Caco-2 (cell line): ENCODE measurements at places on chromosomes 5 and 9. TPM values are rescaled to one million over a fixed set of nuclear protein-coding genes. Genes with fewer than 3 reads are reported as not detected.

Gene SH3PXD2B
- 11.5 and 12.9 TPM in 2 replicates for total RNA-seq

Gene GADD45G
- 3.7 and 5.4 TPM in 2 replicates for total RNA-seq

Gene NUTM2G
- not detected in 2 replicates for total RNA-seq

Gene IFNA21
- not detected in 2 replicates for total RNA-seq

Gene CCNH
- 39.4 and 39.6 TPM in 2 replicates for total RNA-seq

Gene PTGDS
- not detected in 2 replicates for total RNA-seq

Gene NME5
- total RNA-seq = not detected in 2 replicates

Gene VAV2
- 51.8 and 55.3 TPM in 2 replicates for total RNA-seq

Gene HSPB3
- total RNA-seq = 0.54 TPM in 1 of 2 replicates, not detected in the other

Gene ZFP37
- not detected in 2 replicates for total RNA-seq

Gene LECT2
- total RNA-seq = 0.51 and 0.70 TPM in 2 replicates

Gene EQTN
- total RNA-seq = not detected in 2 replicates

Gene TRPM6
- 4.7 and 5.0 TPM in 2 replicates for total RNA-seq

Gene ADRB2
- total RNA-seq = not detected in 2 replicates

Gene PTPN3
- 12.1 and 12.4 TPM in 2 replicates for total RNA-seq

Gene NIPAL4
- 0.81 and 0.86 TPM in 2 replicates for total RNA-seq

Gene TTC23L
- 0.09 and 0.72 TPM in 2 replicates for total RNA-seq

Gene CAPSL
- not detected in 2 replicates for total RNA-seq

Gene SV2C
- not detected in 2 replicates for total RNA-seq

Gene GAS1
- total RNA-seq = 0.64 and 1.4 TPM in 2 replicates

Gene ORM2
- 45.5 and 46.0 TPM in 2 replicates for total RNA-seq

Gene HEXB
- total RNA-seq = 217 and 230 TPM in 2 replicates

Gene DRD1
- not detected in 2 replicates for total RNA-seq

Gene GABRA6
- not detected in 2 replicates for total RNA-seq

Gene EGFLAM
- not detected in 2 replicates for total RNA-seq

Gene MACROH2A1
- 236 and 269 TPM in 2 replicates for total RNA-seq

Gene PROB1
- total RNA-seq = 2.7 and 2.9 TPM in 2 replicates

Gene ANKRD31
- total RNA-seq = 0.66 and 0.79 TPM in 2 replicates

Gene IL9
- 0.79 TPM in 1 of 2 replicates, not detected in the other for total RNA-seq

Gene NIM1K
- 0.14 TPM in 1 of 2 replicates, not detected in the other for total RNA-seq

Gene NTNG2
- not detected in 2 replicates for total RNA-seq

Gene PDGFRB
- 5.9 and 7.2 TPM in 2 replicates for total RNA-seq

Gene ARHGEF28
- total RNA-seq = 4.6 and 7.5 TPM in 2 replicates

Gene ADCY2
- total RNA-seq = not detected in 2 replicates
